Neuronal stem cell (in vitro differentiated cells): ENCODE measurements at places on chromosomes 7 and 10.

- H3K36me3 ChIP-seq: no peaks in the 10 kb centered on the region
- no peak for DNase-seq
- H3K4me3 ChIP-seq: no peak overlapping the region
- H3K27ac ChIP-seq: no peak overlapping the region
- H3K27me3 ChIP-seq: no peaks in the 10 kb centered on the region
Observed at GRCh38 chr7:37770838-37771237, 77.6 kb upstream of the NME8 start.

DNA sequence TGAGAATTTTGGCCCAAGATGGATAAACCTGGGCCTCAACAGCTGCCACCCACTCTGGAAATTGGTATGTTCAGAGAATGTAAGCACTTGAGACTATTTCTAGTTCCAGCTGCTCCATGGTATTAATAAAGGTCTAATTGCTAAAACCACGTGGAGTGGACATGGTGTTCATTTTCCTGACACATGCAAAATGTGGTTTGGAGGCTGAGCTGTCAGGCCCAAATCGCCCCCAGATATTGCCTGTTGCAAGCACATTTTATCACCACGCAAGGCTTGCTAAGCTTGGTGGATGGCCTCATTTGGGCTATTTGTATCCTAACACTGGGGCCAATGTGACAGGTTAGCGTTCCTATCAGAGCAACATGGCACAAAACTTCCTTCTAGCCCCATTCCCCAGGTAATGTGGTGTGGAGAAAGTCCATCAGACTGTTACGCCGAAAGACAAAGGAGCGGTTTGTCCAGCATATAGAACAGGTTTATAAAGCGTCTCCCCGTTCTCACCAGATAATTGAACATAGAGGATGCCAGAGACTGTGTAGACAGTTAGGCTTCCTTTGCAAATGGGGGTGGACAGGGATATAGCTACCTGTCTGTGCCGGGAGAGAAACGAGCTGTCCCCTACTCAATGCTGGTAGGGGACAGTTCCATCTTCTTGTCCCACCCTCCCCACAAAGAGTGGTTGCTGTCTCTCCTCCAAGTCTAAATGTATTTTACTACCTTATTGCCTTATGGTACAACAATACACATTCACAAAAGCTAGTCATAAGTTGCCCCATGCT is 78.0 kb upstream of the ANKRD1 start:
- H3K4me3 ChIP-seq: no peak overlapping the region
- H3K27me3 ChIP-seq: no peaks in the 10 kb centered on the region
- peaks cover 3% of the 10 kb centered on the region for H3K4me1 ChIP-seq
- H3K27ac ChIP-seq: no peak overlapping the region

DNA sequence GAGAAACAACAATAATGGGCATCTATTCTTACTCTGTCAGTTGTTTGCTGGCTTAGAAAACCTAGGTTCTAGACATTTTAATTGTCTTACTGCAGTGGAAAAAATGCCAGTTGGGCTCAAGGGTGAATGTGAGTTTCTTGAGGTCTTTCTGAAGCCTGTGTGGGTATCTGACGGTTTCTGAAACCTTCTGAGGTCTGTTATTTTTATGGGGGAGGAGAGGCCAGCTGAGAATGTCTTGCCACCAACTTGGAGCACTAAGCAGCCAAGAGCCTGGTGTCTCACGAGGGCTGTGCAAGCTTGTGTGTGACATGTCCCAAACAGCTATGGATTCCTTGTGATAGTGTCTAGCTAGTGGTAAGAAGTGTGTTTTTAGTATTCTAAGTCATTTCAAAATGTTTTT is 24.2 kb upstream of the DDC start:
- H3K36me3 ChIP-seq: peaks cover 9% of the 10 kb centered on the region
- H3K4me3 ChIP-seq: no peak overlapping the region
- H3K27ac ChIP-seq: no peak overlapping the region
- H3K27me3 ChIP-seq: no peaks in the 10 kb centered on the region

- no peak overlapping the region for H3K4me3 ChIP-seq
- no peaks in the 10 kb centered on the region for H3K27me3 ChIP-seq
- no peak overlapping the region for H3K27ac ChIP-seq
- H3K4me1 ChIP-seq: no peaks in the 10 kb centered on the region
- H3K36me3 ChIP-seq: no peaks in the 10 kb centered on the region
Observed at GRCh38 chr7:101964680-101965452, 147.4 kb downstream of the CUX1 start.

GRCh38 chr10:57294698-57295097 is 933.6 kb upstream of the ZWINT start:
- no peaks in the 10 kb centered on the region for H3K36me3 ChIP-seq
- DNase-seq: no peak
- no peaks in the 10 kb centered on the region for H3K27me3 ChIP-seq
- no peak overlapping the region for H3K4me3 ChIP-seq

- no peak overlapping the region for H3K27ac ChIP-seq
- no peak for DNase-seq
- H3K4me1 ChIP-seq: no peaks in the 10 kb centered on the region
- H3K4me3 ChIP-seq: no peak overlapping the region
- H3K36me3 ChIP-seq: no peaks in the 10 kb centered on the region
Observed at GRCh38 chr7:26490640-26491624, 199.3 kb downstream of the SNX10 start.

GRCh38 chr7:143042159-143042789 is 9.9 kb upstream of the OR6V1 start:
- H3K4me3 ChIP-seq: no peak overlapping the region
- peak overlapping the region; percentile 74 for H3K27ac ChIP-seq
- peak; percentile 32 for DNase-seq
- H3K4me1 ChIP-seq: peaks cover 13% of the 10 kb centered on the region

DNA sequence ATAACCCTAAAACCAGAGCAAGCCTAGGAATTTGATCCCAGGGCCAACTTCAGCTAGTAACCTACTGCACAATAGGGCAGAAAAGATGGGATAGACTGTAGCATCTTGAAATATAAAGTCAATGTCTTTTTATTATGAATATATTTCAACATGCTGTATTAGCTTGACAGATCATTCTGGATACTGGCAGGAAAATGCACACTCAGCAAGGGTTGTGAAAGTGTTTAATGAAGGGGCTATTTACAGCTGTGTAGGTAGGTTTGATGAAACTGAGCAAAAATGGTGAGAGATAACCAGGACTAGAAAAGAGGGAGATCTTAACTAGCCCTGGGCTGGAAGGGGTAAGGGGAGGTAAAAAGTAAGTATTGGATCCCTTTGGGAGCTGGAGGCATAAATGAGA is 156.2 kb downstream of the RAPGEF5 start:
- H3K27ac ChIP-seq: no peak overlapping the region
- no peak for DNase-seq
- no peaks in the 10 kb centered on the region for H3K27me3 ChIP-seq
- H3K4me1 ChIP-seq: peaks cover 18% of the 10 kb centered on the region

DNA sequence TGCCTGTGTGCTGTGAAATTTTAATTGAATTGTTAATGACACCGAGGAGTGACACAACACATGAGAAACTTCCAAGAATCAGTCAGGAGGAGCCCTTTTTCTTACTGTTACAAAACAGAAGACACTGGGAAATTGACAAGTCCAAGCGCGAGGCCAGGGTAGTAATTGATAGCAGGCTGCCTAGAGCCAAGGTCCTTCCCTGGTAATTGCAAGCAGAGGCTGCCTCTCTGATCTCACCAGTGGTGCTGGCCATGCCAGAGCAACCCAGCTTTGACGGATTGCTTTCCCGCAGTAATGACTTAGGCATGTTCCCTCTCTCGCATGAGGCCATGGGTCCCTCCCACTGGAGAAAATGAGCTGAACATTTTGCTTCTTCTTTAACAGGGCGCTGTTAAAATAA is 111.5 kb downstream of the LRMDA start:
- peak overlapping the region; percentile 74 for H3K27ac ChIP-seq
- H3K4me1 ChIP-seq: peaks cover 71% of the 10 kb centered on the region
- H3K4me3 ChIP-seq: no peak overlapping the region
- no peaks in the 10 kb centered on the region for H3K36me3 ChIP-seq

- H3K36me3 ChIP-seq: no peaks in the 10 kb centered on the region
- no peak for DNase-seq
- peaks cover 9% of the 10 kb centered on the region for H3K4me1 ChIP-seq
- H3K4me3 ChIP-seq: peak overlapping the region; percentile 100
- H3K27me3 ChIP-seq: peaks cover 5% of the 10 kb centered on the region
- H3K27ac ChIP-seq: no peak overlapping the region
Observed at GRCh38 chr7:4682621-4683042, 537 bp downstream of the FOXK1 start.

DNA sequence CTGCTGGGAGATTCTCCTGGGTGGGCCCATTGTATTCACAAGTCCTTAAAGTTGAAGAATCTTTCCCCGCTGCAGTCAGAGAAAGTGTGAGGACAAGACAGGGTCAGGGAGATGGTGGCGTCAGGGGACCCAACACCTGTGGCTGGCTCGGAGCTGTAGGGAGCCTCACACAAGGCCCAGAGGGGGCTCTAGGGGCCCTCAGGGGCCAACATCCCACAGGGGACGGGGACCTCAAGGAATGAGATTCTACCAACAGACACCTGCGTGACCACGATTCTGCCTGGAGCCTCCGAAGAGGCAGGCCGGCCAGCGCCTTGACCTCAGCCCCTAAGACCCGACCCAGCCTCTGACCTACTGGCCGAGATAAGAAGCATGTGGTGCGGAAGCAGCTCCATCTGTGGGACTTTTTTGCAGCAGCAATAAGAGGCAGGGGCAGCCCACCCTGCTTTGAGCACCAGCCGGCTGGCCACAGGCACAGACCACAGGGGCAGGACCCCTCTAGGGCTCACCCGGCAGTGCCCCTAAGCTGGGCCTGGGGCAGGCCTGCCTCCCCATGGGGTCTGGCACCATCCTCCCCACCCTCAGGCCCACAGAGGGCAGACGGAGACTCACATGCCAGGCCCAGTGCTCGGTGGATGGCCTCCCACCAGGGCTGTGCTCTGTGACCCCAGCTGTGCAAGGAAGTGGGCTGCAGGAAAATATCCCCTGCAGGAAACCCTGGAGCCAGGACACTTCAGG is 13.2 kb downstream of the RASGEF1A start:
- H3K27me3 ChIP-seq: peaks cover 2% of the 10 kb centered on the region
- DNase-seq: no peak
- no peak overlapping the region for H3K27ac ChIP-seq
- no peaks in the 10 kb centered on the region for H3K36me3 ChIP-seq

DNA sequence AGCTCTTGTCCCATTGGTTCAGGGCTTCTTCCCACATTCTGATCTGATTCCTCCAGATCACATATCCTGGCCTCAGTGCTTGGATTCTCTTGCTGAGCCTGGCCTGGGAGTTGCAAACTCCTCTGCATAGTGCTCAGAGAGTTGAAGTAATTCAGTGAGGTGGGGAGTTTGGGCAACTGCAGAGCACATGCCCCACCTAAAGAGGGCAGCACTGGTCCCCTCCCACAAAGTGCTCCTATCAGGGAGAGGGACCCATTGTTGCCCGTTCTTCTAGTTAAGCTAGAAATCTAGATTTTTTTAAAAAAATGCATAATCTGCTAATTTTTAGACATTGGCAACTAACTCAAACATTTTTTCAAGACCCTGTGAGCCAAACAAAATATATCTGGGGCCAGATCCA is 45.1 kb downstream of the CHN2 start:
- H3K4me3 ChIP-seq: no peak overlapping the region
- no peaks in the 10 kb centered on the region for H3K36me3 ChIP-seq
- H3K27ac ChIP-seq: no peak overlapping the region
- DNase-seq: no peak
- H3K27me3 ChIP-seq: no peaks in the 10 kb centered on the region
- H3K4me1 ChIP-seq: no peaks in the 10 kb centered on the region

DNA sequence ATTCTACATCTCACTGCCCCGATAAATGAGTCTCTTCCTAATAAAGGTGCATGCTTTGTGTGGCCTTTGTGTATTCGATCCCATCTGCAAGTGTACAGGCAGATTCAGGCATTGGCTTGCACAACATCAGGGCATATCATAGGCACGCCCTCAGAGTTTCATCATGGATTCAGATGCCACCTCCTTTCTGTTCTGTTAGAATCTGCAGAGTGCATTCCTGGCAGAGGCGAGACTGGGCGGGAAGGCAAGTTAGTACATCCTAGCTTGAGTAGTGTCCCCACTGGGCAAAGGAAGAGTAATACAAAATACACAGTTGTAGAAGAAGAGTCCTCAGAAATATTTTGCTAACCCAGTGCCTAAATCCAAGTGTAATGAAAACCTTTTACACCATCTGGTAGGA is 346.5 kb upstream of the GALNT17 start:
- H3K27ac ChIP-seq: no peak overlapping the region
- H3K4me3 ChIP-seq: no peak overlapping the region
- peaks cover 28% of the 10 kb centered on the region for H3K36me3 ChIP-seq
- no peak for DNase-seq

GRCh38 chr10:30027057-30028005 is 32.1 kb downstream of the JCAD start:
- H3K27me3 ChIP-seq: no peaks in the 10 kb centered on the region
- H3K4me1 ChIP-seq: no peaks in the 10 kb centered on the region
- no peaks in the 10 kb centered on the region for H3K36me3 ChIP-seq
- no peak for DNase-seq
- H3K4me3 ChIP-seq: no peak overlapping the region

GRCh38 chr10:30151581-30152389 is 92.4 kb upstream of the JCAD start:
- no peaks in the 10 kb centered on the region for H3K27me3 ChIP-seq
- no peaks in the 10 kb centered on the region for H3K36me3 ChIP-seq
- no peak overlapping the region for H3K27ac ChIP-seq
- no peak overlapping the region for H3K4me3 ChIP-seq
- peaks cover 5% of the 10 kb centered on the region for H3K4me1 ChIP-seq

- no peak overlapping the region for H3K4me3 ChIP-seq
- no peaks in the 10 kb centered on the region for H3K36me3 ChIP-seq
- no peak overlapping the region for H3K27ac ChIP-seq
- peaks cover 2% of the 10 kb centered on the region for H3K4me1 ChIP-seq
- peaks cover 41% of the 10 kb centered on the region for H3K27me3 ChIP-seq
Observed at GRCh38 chr10:119535305-119535704, 7.2 kb downstream of the RGS10 start.

DNA sequence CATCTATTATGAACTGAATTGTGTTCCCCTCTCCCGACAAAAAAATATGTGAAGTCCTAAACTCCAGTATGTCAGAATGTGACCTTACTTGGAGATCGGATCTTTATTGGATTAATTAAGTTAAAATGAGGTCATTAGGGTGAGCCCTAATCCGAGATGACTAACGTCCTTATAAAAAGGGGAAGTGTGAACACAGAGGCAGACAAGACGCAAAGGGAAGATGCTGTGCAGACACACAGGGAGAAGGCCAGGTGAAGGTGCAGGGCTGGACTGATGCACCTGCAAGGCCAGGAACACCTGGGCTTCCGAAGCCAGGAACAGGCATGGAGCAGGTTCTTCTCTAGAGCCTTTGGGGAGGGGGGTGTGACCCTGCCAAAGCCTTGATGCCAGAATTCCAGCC is 187.8 kb downstream of the PARD3 start:
- DNase-seq: no peak
- no peak overlapping the region for H3K4me3 ChIP-seq
- H3K27ac ChIP-seq: no peak overlapping the region
- H3K27me3 ChIP-seq: no peaks in the 10 kb centered on the region
- H3K4me1 ChIP-seq: peaks cover 9% of the 10 kb centered on the region
- H3K36me3 ChIP-seq: no peaks in the 10 kb centered on the region

- H3K27me3 ChIP-seq: no peaks in the 10 kb centered on the region
- DNase-seq: no peak
- H3K27ac ChIP-seq: no peak overlapping the region
- no peak overlapping the region for H3K4me3 ChIP-seq
- H3K4me1 ChIP-seq: peaks cover 21% of the 10 kb centered on the region
Observed at GRCh38 chr7:47622946-47623640, 41.2 kb upstream of the TNS3 start.

- H3K27ac ChIP-seq: no peak overlapping the region
- DNase-seq: no peak
- H3K27me3 ChIP-seq: no peaks in the 10 kb centered on the region
- H3K36me3 ChIP-seq: no peaks in the 10 kb centered on the region
- H3K4me3 ChIP-seq: no peak overlapping the region
- H3K4me1 ChIP-seq: no peaks in the 10 kb centered on the region
Observed at GRCh38 chr10:102948176-102948575, 30.1 kb downstream of the CNNM2 start.

GRCh38 chr10:105840288-105840770 is 1199.2 kb downstream of the SORCS3 start:
- no peak for DNase-seq
- H3K4me1 ChIP-seq: peaks cover 11% of the 10 kb centered on the region
- H3K27ac ChIP-seq: no peak overlapping the region
